LoVo (cell line): ENCODE measurements at places on chromosomes 1 and 21.

DNA sequence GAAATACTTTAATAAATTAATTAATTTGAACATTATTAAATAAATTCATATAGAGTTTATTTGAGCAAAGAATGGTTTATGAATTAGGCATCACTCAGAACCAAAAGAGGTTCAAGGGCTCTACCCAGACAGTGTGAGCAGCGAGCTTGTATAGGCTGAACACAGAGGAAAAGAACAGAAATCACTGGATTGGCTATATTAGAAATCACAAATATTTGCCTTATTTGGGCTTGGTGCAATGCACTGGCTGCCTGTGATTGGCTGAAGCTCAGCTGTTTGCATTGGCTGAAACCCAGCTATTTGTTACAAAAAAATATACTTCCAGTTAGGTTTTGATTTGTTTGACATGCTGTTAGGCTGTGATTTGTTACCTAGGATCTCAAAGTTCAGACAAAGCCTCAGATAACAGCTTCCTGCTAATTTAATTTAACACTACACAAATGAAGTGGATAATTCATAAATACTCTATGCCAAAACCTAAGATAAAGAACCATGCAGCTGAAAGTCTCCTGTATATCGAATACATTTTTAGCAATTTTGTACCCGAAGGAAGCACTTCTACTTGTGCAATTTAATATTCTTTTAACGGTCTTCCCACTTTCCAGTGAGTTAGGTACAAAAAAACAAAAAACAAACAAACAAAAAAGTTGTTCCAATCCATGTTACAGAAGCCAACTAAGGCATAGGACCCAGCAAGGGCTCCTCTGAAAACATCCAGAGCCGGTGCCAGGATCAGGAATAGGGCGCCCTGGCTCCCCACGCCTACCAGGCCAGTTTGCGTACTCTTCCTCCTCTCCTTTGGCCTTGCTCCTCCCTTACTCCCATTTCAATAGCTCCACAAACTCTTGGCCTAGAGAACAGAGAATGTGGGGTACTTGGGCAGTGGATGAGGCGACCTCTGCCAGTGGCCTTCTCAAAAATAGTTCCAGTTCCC, 179.1 kb downstream of the DUSP10 start:
- no peak for DNase-seq

DNA sequence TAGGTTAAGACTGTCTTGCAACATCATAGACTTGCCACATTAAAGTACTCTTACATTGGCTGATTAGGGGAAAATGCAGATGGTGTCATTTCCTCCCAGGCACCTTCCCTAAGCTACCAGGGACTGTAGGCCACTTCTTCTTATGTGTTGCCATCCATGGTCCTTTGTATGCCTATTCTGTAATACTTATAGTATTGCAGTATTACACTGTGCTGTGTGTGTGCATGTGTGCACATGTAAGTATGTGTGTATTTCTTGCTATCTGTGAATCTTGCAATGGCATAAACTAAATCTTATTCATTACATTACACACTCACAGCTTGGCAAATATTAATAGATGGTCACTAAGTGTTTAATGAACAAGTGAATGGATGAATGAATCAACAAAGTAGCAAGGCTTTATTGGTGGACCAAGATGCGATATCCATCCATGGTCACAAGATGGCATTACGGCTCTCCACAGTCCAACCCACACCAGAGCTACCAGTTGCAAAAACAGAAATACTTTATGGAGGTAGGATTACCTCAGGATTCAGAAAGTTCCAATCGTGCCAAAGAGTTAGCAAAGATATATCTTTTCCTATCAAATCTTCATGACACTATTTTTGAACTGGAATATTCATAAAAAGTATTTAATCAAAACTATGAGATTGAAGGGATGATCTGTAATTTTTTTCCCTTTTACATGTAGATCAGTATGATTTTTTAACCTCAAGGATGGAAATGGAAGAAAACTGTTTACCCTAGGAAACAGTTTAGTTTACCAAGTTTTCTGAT, 160.2 kb downstream of the DENND1B start:
- peak; percentile 57 for DNase-seq

DNA sequence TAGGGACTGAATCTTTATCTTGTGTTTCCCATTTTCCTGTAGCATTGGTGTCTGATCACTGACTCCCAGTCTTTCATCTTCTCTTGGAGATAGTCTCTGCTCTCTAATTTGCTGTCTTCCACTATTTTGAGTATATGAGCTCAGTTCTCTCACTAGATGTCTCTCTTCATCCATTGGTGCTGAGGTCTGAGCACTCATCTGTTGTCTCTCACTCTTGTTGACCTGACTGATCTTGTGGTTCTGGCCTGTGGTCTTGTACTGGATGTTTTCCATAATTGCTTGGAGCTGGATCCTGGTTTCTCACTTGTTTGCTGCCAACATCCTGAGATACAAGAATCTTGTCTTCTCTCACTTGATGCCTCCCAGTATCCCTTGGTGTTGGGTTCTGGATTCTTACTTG, 25.1 kb upstream of the S100A11 start:
- DNase-seq = no peak

GRCh38 chr1:25863486-25864262, 4.4 kb upstream of the AUNIP start:
- DNase-seq = no peak

- no peak for DNase-seq
Measured at GRCh38 chr1:54012008-54012325, 6.0 kb downstream of the LDLRAD1 start.

DNA sequence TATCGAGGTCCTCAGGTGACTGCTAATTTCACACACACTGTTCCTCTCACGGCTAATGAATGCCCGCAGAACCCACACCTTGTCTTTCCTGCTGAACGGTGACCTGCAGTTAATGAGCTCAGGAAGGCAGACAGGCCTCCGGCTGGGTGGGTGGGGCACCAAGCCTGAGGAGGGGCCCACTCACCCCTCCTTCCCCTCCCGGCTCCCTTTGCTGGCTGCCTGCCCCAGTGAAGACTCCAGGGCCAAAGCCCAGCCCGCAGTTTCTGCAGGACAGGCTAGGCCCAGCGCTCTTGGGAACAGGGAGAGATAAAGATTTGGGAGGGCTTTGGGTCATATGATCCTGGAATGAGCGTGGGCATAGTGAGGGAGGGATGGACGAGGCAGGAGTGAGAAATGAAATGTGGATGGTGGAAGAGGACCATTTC, 26.4 kb downstream of the FOXO6 start:
- DNase-seq = no peak

- DNase-seq = no peak
Measured at GRCh38 chr1:38094711-38095290, 48.2 kb upstream of the POU3F1 start.

GRCh38 chr1:43052786-43053439, 94.2 kb upstream of the SLC2A1 start:
- no peak for DNase-seq

- DNase-seq = no peak
Measured at GRCh38 chr1:50487725-50488124, 64.5 kb upstream of the DMRTA2 start.

- no peak for DNase-seq
Measured at GRCh38 chr1:48693180-48693579, 83.5 kb downstream of the BEND5 start.

DNA sequence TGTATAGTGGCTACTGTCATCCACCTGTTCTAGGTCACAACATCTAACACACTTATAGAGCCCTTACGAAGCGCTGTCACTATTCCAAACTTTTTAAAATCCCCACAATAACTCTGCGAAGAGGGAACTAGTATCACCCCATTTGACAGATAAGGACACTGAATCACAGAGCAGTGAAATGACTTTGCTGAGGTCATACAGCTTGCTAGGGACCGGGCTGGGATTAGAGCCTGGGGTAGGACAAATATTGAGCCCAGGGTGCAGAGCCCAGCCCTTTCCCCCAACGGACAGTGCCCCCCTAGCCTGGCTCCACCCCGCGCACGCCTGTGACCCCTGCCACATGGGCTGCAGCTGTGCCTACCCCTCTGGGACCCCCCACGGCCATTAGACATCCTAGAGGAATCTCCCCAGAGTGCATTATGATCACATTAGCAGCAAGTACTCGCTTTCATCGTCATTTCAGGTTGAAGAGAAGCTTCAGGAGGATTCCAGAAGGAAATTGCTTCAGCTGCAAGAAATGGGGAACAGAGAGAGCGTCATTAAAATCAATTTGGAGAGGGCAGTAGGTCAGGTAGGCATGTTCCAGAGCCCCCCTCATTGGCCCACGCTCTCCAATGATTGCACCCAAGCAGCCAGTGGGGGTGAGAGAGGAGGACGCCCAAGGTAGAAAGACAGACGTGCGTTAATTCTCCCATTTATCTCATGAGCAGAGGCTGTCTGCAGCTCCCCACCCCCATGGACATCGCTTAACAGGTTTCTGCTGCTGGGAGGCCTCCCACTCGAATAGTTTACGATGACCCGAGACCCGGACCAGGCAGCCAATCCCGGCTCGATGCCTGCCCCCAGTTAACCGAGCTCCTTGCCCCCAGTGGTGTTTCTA, 77.2 kb downstream of the FHAD1 start:
- no peak for DNase-seq

DNA sequence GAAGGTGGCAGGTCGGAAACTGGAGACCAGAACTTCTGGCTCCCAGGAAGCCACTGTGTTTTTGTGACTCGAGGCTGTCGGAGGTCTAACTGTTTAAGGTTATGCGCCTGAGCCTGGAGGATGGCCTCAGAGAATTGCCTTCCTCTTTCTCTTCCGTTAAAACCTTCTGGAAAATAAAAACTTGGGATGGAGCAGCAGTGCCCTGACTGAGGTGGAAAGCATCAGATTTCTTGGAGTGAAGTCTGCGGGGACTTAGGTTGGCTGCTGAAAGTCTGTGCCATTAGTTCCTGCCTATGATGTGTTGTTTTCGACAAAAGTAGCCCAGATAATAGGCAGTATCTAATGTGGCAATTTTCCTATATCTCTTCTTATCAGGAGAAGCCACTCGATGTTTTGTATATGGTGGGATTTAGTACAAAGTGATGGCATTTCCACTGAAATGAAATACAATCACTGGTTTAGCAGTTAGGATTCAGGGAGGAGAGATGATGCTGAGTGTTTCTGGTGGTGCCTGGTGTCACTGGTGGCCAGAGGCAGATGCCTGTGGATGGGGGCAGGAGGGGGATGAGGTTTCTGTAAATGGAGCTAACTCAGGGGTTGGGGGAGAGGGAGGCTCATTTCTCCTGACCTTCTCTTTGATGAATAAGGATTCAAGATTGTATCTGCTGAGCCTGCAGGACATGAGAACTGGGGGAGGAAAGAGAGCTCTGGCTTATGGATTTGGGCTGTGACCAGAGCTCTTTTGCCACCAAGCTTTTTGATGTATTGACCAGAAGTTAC, 150.8 kb downstream of the CAMTA1 start:
- DNase-seq = no peak

DNA sequence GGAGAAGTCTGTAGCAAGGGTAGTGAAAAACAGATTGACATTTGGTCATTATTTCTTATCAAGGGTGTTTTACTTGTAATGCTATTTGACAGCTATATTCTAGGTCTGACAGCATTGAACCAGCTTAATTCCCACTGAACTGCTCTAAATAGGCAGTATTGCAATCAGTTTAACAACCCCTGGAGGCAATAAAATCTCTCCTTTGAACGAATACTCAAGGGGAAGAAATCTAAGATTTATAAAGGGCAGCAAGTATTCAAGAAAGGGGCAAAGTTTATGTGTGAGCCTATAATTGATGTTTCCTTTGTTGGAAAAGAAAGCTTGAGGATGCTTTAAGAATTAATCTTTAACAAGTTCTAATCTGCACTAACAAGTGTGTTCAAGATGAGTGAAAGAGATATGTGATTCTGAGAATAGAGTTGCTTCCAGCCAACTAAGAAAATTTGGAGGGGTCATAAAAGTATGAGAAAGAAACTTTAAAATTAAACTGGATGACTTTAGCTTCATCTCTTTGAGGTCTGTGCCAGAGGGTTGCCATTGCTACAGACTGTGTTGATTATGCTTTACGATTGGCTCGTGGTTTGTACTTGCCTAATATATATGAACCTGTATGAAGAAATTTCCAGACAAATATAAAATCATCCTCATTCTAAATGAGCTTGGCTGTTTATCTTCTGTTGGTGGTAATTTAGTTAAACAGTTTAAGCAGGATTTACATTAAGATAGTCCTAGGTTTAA, 72.5 kb downstream of the ZNF326 start:
- DNase-seq = no peak

GRCh38 chr21:18985584-18985983, 582.0 kb upstream of the TMPRSS15 start:
- DNase-seq = no peak

GRCh38 chr21:45588871-45589491, 46.7 kb upstream of the SLC19A1 start:
- DNase-seq = no peak

DNA sequence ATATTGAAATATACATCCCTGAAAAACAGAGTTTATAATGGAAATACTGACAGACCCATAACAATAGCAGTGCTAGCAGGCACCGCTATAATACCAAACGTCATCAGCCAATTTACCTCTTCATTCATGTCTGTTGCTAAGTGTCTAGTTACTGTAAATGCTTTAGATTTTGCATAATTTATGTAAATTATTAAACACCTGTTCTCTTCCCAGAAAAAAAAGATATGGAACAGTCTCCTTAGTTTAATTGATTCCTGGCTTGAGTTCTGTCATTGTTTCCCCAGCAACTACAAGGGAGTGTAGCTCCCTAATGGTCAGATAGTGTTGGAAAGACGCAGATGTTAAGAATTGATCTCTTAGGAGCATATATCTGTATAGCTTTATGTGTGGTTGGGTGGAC, 817.9 kb upstream of the ADGRL2 start:
- no peak for DNase-seq

DNA sequence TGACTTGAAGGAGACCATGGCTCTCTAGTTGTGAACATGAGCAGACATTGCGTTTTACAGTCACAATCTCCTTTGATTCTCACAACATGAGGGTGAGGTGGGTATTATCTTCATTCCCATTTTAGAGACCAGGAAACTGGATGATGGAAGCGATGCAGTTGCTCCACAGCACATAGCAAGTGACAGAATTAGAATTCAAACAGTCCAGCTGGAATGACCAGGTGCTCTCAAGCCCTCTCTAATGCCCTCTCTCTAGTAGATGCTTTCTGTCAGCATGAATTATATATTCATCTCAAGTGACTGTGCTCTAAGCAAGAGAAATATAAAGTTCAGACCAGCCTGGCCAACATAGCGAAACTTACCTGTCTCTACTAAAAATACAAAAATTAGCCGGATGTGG, 9.8 kb upstream of the KIF1B start:
- DNase-seq = no peak

DNA sequence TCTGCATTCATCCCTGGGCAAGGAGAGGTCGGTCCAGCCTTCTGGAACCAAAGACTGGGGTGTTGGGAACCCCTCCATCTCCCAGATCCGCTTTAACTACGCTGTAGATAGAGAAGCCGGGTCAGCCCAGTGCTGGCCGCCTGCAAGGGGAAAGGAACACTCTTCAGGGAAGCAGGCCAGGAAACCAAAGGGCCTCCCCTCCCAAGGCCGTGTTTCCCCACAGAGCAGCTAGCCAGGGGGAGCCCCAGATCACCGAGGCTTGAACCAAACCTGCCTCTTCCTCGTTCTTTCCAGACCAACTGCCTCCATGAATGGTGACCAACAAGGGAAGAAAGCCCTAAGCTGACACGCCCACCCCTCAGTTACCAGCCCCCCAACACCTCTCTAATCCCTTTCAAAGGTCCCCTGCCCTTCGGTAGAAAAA, 1.2 kb upstream of the CHD5 start:
- DNase-seq = no peak

- no peak for DNase-seq
Measured at GRCh38 chr1:101479945-101480344, 243.1 kb downstream of the S1PR1 start.

GRCh38 chr1:27275696-27276095, 41.3 kb downstream of the WDTC1 start:
- DNase-seq = no peak
